PC-3 (cell line): ENCODE measurements at places on chromosomes 3 and 15.

DNA sequence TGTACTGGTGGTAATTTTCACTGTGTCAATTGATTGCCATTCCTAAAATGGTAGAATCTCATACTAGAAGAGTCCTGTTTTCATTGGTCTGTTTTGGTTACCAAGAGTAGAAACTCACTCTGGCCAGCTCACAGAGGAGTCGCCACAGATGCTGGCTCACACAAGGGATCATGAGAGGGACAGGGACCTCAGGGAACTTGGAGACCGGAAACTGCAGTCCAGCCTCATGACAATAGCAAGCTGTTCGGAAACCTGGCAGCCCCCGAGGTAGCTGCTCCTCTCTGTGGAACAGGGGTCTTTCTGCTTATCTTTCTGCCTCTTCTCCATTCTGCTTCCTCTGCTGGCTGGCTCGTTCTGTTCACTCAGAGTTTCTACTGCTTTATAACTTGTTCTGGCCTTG is 192.9 kb downstream of the PLCL2 start:
- DNase-seq = no peak

GRCh38 chr3:177150218-177150916 is 46.9 kb downstream of the TBL1XR1 start:
- DNase-seq = no peak

GRCh38 chr3:55169161-55169560 is 241.3 kb upstream of the LRTM1 start:
- no peak for DNase-seq

DNA sequence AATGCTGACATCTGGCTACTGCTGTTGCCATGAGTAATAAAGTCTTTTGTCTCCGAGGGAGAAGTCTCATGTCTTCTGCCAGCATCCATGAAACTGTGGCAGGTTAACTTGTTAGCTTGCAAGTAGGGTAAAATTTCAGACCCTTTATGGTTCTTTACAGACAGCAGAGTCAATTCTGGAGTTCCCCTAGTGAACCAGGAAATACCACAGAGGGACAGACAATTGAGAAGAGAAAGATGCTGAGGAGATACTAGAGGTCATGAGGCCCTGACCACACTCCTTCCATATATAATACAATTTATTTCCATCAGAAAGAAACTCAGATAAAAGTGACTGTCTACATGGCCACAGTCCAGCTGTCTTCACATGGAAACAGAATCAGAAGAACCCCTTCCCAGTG is 38.1 kb downstream of the NMNAT3 start:
- DNase-seq = no peak

DNA sequence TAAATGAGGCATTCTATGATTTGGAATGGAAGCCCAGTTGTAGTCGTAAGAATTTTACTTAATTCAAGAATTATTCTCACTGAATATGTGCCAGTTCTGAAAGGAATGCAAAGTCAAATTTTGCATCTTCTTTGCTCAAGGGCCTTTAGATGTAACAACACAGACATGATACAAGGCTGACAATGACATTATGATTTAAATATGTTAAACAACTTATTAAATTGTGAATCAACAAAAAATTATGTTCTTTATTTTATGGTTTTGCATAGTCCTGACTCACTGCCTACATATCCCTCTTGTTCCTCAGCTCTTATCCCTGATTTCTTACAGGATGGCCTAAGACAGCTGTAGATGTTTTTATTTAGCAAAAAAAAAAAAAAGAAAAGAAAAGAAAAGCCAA is 170.9 kb upstream of the NR2E3 start:
- no peak for DNase-seq

- DNase-seq = no peak
Measured at GRCh38 chr3:196996454-196997265, 28.0 kb upstream of the PIGZ start.

GRCh38 chr3:184740509-184741258 is 28.8 kb upstream of the MAGEF1 start:
- DNase-seq = peak; percentile 80

GRCh38 chr15:67242708-67243111 is 11.8 kb downstream of the AAGAB start:
- no peak for DNase-seq

DNA sequence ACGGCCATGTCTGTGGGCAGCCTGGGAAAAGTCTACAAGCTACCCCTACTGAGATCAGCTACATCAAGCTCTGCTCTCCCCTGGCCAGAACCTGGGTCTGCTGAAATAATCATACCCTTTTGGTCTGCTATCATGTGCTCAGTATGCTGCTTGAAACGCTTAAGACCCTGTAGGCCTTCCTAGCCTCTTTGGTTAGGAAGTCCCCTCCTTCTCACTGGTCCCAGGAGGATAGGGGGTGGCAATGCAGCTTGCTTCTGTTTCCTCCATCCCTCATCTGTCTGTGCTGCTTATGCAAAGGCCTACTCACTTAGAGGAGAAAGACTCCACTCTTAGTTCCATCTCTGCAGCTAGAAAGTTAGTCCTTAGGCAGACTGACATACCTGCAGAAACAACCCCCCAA is 118.2 kb upstream of the RASGRP1 start:
- DNase-seq = no peak

DNA sequence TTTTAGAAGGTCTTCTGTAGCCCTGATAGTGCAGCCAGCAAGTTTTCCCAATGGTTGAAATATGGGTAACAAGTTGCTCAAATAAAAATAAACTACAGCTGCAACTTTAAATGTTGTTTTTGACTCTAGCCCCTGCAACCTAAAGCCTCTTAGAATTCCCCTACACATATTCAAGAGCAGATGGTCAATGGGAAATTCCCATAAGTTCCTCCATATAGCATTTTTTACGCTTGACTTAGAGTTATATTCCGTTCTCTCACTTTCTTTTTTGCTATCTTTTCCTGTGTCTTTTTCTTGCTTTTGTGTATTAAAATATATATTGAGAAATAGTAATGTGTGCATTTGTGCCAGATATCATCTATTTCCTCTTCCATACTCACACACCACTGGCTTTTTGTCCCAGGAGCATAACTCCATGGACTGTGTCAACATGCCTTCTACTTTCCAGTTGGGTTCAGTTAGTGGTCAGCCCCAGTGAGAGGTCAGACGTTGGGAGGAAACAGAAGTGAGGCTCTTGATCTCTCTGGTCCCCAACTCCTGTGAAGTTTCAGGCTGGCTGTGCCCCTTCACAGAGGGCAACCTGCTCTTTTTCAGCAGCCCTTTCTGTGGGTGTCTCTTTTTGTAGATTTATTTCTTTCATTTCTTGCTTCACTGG is 63.3 kb upstream of the TP63 start:
- no peak for DNase-seq

- no peak for DNase-seq
Measured at GRCh38 chr3:46873521-46873920, 4.0 kb upstream of the PTH1R start.

DNA sequence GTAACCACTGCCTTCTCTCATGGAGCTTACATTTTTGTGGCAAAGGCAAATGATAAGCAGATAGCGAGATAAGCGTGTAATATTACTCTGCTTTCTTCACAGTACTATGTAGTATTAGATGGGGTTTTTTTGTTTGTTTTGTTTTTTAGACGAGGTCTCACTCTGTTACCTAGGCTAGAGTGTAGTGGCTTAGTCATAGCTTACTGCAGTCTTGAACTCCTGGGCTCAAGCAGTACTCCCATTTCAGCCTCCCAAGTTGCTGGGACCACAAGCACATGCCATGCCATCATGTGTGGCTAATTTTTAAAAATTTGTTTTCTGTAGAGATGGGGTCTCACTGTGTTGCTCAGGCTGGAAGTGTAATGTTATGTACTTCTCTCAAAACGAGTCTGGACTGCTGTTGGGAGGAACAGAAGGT is 22.9 kb downstream of the MBNL1 start:
- no peak for DNase-seq

GRCh38 chr3:9768141-9768775 is 1.5 kb downstream of the CAMK1 start:
- DNase-seq = no peak

DNA sequence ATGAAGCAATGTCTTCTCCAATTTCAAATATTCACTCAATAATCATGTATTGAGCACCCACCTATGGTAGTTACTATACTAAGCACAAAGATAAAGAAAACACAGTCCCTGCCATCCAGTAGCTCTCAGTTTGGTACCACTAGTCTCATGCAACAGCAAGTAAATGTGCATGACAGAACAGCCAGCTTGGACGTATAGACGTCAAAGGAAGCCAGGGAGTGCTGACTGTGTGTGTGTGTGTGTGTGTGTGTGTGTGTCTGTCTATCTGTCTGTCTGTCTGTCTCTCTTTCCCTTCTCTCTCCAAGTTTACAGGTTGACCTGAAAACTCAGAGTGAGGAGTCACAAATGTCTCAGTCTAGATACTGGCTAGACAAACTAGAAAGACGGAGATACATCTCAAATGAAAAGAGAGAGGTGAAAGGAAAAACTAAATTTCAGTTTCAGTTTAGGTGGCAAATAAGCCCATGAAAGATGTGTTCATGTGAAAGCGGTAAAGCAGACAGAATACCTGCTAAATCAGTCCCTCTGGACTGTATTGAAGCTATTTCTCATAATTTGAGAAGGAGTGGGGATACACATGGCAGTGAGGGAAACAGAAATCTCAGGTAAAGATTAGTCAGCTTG is 141.1 kb upstream of the PTPRG start:
- DNase-seq = no peak

DNA sequence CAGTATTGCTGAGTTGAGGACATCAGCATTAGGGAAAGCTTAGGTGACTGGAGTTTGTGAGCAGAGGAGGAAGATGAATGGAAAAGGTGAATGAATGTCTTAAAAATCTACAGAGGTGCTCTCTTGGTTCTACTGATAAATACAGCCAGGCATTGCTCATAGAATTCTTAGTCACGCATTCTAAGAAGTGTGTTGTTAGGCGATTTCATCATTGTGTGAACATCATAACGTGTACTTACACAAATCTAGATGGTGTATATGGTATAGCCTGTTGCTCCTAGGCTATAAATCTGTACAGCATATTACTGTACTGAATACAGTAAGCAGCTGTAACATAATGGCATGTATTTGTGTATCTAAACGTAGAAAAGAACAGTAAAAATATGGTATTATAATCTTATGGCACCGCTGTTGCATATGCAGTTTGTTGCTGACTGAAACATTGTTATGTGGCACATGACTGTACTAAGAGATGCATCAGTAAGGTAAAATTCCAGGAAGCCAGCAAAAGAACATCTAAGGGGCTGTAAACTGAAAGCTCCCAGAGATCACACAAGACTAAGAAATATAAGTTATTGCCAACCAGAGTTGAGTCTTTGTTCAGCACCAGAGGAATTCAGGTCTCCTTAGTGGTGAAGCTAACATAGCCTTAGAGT is 42.9 kb upstream of the ASB14 start:
- no peak for DNase-seq
